H54 (cell line): ENCODE measurements at places on chromosomes 7 and 10.
A peak's percentile ranks its signal among the peaks of the same experiment; 100 is the strongest.

DNA sequence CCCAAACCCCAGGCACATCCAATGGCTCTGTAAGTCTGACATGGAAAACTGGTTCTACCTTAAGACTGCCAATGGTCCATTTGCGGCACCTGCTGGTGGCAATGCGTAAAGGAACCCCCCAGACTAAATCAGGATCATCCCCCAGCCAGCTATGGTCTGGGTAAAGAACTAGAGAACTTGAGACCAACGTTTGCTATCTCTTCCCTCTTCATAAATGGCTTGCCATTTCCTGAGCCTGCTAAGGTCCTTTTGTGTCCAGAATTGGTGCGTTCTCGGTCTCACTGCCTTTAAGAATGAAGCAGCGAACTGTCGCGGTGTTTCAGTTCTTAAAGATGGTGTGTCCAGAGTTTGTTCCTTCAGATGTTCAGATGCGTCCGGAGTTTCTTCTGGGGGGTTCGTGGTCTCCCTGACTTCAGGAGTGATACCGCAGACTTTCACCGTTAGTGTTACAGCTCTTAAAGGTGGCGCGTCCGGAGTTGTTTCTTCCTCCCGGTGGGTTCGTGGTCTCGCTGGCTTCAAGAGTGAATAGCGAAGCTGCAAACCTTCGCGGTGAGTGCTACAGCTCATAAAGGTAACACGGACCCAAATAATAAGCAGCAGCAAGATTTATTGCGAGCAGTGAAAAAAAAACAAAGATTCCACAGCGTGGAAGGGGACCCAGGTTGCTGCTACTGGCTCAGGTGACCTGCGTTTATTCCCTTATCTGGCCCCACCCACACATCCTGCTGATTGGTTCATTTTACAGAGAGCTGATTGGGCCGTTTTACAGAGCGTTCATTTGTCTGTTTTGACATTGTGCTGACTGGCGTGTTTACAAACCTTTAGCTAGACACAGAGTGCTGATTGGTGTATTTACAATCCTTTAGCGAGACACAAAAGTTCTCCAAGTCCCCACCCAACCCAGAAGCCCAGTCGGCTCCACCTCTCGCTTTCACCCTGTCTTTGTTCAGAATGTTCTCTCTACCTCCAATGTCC lies 95.4 kb downstream of the ELMO1 start:
- DNase-seq, result peak; percentile 33

DNA sequence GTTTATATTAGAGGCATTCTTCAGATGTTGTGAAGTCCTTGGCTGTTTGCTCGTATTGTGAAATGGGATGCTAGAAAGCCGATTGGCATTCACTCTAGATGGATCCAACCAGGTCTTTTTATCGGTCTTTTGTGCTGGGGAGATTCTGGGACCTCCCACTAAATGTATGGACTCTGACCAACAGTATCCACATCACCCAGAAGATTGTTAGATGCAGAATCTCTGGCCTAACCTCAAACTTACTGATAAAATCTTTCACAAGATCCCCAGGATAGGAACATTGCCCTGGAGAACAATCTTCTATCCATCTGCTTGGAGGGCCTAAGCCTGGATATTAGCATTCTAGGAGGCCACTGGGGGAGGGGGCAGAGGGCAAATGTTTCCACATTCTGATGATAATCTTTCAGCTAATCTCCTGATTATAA lies 160.9 kb downstream of the PLXDC2 start:
- DNase-seq, result no peak

GRCh38 chr7:118325450-118325808 lies 100.9 kb downstream of the ANKRD7 start:
- no peak for DNase-seq

DNA sequence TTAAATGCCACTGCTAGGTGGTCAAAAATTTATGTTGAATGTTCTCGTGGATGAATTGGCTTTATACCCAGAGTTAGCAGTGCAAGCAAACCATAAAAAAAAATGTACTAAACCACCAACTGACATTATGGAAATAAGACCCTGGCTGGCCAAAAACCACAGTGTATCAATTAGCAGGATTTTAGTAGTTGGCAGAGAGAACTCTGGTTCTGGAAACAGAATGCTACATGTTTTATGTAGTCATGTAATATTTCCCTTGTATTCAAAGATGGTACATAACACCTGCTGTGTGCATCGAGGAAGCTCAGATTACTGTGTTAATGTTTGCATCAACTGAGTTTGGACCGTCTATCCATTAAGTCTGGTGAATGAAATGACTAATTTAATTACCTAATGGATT lies 618.5 kb downstream of the CCSER2 start:
- no peak for DNase-seq
